Stimulated activated CD4-positive, alpha-beta T cell treated with anti-CD3 and anti-CD28 coated beads, Interleukin-1b, Interleukin-23, amount 100 ng/mL, for 1 hour (primary cell): ENCODE measurements at places on chromosomes 7 and 10.

GRCh38 chr7:54544149-54544526, 2.0 kb downstream of the VSTM2A start:
- no peak for DNase-seq

GRCh38 chr7:118104812-118105441, 79.0 kb upstream of the LSM8 start:
- DNase-seq = no peak

GRCh38 chr10:50310560-50311174, 59.4 kb upstream of the ASAH2 start:
- DNase-seq = no peak

DNA sequence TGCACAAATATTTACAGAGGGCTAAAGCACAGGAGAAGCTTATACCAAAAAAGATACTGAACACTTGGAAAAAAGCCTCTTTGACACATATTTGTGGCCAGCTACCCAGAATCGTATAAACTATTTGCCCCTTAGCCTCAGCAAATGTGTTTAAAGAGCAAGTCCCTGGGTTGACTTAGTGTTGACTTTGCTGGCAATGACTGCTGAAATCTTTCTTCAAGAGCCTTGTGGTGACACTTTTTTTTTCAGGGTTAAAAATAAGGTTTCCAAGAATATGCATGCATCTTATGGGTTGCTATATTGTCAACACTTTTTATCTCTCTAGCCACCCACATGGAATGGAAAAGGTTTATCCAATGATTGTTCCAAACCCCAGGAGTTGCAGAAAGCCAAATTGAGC, 14.9 kb upstream of the PLEKHS1 start:
- DNase-seq = no peak

GRCh38 chr10:74104996-74105395, 45.6 kb downstream of the AP3M1 start:
- no peak for DNase-seq

- no peak for DNase-seq
Observed at GRCh38 chr7:106736508-106737201, 75.7 kb upstream of the CCDC71L start.

GRCh38 chr10:123870260-123870659, 21.3 kb downstream of the CPXM2 start:
- DNase-seq = no peak

DNA sequence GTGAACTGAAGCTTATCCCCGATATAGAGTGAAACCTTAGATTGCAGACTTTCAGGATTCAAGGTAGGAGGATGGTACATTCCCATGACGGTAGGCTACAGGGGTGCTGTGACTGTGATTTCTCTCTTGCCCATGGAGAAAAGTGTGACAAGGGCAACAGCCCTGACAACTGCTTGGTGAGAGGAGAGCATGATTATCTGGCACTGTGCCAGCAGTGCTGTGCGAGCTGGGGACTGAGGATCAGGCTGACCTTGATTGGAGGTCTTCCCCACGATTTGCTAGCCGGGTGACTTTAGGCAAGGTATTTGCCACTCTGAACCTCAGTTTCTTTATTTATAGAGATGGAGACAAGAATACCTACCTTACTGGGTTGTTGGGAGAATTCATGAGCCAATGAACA, 229.5 kb downstream of the PTEN start:
- no peak for DNase-seq

DNA sequence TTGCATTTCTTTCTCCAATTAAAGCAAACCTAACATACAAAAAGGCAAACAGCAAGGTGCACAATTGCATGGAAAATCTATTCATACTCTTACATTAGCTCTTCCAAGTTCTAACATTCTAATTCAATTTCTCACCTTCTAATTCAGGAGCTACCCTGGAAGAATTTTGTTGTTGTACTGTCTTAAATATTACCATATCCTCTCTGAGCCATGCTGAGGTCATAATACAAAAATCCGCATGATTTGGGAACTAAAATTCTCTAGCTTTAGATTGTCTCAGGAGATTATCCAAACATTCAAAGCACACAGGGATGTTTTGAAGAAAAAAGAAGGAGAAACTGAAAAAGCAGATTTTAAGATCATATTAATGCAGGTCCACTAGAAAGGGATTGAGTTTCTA, 229.9 kb downstream of the KIAA1217 start:
- DNase-seq = no peak

DNA sequence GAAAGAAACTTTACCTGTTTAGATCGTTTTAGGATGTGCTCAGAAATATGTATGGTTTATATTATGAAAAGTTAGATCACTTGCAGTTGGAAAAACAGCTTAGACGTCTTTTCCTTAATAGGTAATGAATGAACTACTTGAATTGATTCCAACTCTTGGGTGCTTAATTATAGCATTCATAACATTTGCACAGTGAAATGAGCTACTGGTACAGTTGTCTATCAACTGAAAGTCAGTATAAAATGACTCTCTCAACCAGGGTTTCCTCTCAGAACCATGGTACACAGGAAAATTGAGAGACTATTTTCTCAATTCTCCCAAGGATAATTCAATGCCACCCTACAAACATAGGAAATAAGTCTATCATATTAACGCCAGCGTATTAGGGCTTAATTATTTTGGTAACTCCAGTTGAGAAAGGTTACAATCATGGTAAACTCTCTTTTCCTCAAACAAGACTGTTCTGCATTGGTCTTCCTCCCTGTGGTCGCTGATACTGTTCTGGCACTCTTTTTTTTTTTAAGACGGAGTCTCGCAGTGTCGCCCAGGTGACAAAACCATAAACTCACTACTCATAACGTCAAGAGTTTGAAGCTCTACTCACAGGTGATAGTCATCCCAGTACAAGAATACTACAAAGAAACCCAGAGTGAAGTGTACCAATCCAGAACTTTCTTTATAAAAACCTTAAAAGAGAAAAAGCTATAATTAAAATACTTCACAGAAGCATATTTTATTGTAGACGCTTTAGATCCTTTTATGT, 2.0 kb downstream of the ANLN start:
- DNase-seq = no peak
